Activated naive CD4-positive, alpha-beta T cell treated with anti-CD3 and anti-CD28 coated beads for 36 hours (primary cell): ENCODE measurements at places on chromosomes 4 and X. TPM values are rescaled to one million over a fixed set of nuclear protein-coding genes. Genes with fewer than 3 reads are reported as not detected.

GRCh38 chrX:40008791-40009461, 88.8 kb downstream of the BCOR start:
- peak; percentile 61 for DNase-seq
- H3K4me3 ChIP-seq: peak overlapping the region; percentile 69
- peaks cover 35% of the 10 kb centered on the region for H3K4me1 ChIP-seq
- H3K36me3 ChIP-seq: no peaks in the 10 kb centered on the region
- H3K27me3 ChIP-seq: peaks cover 46% of the 10 kb centered on the region

- H3K4me3 ChIP-seq: no peak overlapping the region
- H3K27ac ChIP-seq: no peak overlapping the region
- no peaks in the 10 kb centered on the region for H3K27me3 ChIP-seq
- no peaks in the 10 kb centered on the region for H3K4me1 ChIP-seq
Observed at GRCh38 chr4:84952776-84953175, 13.7 kb downstream of the WDFY3 start.

DNA sequence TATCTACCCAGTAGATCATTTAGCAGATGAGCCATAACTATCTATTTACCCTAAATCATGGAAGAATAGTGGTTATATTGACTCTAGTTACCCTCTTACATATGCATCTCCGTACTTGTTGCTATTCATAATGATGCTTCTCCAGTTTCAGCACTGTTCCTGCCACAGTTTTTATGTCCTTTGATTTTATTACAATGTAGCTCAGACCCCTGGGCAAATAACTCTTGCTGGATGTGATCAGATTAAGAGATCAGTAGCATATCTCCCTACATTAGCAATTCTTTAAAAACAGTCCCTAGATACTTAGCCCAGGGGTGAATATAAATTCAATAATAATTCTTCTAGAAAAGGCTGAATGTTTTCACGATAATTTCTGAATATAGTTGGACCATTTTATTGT, 696.5 kb downstream of the ADGRL3 start:
- no peaks in the 10 kb centered on the region for H3K36me3 ChIP-seq
- H3K4me1 ChIP-seq: no peaks in the 10 kb centered on the region
- no peak overlapping the region for H3K27ac ChIP-seq
- H3K4me3 ChIP-seq: no peak overlapping the region

The TBC1D1 gene
- 68.5 TPM for total RNA-seq

The RAB41 gene
- total RNA-seq: not detected
